ENCODE measurements at places on chromosomes 12 and 14.

- DNase-seq, result no peak
Measured at GRCh38 chr12:19591951-19592350, 152.7 kb downstream of the AEBP2 start.

DNA sequence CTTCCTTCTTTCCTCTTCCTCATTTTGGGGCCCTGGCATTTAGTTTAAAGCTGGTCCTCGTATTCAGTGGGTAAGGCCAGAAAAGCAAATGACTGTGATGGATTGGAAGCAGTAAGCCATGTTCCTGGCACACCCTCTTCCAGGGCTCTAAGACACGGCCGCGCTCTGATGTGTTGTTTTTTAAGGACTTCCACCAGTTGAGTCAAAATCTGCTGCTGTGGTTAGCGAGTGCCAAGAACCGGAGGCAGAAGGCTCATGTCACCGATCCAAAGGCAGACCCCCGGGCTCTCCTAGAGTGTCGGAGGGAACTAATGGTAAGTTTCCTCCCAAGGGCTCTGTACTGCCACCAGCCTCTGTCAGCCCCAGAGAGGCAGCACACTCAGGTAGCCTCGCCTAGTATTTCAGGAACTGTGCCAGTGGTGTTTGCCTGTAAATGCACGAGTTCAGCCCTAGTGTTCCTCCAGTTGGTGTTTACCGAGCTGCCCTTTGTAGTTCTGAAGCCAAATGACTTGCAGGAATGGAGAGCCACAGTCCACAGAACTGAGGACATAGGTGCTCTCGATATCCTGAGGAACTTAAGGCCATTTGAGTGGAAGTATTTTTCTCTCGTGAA, 72.7 kb downstream of the ESR2 start:
- DNase-seq, result no peak

GRCh38 chr12:95185072-95185471, 32.2 kb downstream of the FGD6 start:
- DNase-seq, result no peak

- peak; percentile 66 for DNase-seq
Measured at GRCh38 chr14:68377459-68377858, 415.4 kb downstream of the ZFP36L1 start.

GRCh38 chr12:52517005-52517835, 3.0 kb downstream of the KRT5 start:
- DNase-seq, result no peak

DNA sequence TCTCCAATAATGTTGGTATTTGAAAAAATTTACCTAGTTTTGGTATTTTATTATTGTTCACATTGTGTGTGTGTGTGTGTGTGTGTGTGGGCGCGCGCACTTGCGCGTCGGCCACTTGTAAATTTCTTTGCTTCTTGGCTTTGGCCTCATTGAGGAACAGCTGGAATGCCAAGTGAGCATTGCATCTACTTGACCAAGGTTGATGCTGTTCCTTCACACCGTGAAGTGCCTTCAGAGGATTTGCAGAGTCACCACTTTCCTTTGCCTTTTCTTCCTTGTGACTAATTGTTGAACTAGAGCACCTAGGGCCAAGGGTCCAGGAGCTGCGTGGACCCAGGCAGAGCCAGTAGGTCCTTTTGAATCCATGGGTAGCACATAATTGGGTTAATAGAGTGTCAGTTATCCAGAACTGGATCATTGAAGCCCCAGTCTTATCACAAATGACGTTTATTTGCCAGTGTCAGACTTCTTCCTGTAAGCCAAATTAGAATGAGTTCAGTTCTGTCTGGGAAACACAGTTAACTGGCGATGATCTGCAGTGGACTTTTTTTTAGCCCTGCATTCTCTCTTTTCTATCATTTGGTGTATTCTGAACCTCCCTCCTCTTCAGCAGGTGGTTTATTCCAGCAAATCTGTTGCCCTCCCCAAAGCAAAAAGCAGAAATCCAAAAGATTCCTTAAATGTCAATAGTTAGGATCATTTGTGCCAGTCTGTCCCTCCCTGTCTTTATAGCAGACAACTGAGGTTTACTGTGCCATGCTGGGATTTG, 2.6 kb downstream of the PPP2R5C start:
- DNase-seq, result no peak

DNA sequence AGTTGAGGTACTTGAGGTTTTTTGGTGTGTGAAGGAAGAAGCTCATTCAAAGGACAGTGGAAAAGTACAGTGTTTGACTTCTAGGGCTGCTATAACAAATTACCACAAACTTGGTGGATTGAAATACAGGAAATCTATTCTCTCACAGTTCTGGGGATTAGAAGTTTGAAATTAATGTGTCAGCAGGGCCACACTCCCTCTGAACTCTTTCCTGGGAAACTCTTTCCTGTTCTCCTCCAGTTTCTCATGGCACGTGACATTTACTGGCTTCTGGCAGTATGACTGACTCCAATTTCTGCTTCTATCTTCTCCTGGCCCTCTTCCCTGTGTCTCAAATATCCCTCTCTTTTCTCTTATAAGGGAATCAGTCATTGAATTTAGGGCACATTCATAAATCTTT, 160.2 kb downstream of the CCDC91 start:
- no peak for DNase-seq

DNA sequence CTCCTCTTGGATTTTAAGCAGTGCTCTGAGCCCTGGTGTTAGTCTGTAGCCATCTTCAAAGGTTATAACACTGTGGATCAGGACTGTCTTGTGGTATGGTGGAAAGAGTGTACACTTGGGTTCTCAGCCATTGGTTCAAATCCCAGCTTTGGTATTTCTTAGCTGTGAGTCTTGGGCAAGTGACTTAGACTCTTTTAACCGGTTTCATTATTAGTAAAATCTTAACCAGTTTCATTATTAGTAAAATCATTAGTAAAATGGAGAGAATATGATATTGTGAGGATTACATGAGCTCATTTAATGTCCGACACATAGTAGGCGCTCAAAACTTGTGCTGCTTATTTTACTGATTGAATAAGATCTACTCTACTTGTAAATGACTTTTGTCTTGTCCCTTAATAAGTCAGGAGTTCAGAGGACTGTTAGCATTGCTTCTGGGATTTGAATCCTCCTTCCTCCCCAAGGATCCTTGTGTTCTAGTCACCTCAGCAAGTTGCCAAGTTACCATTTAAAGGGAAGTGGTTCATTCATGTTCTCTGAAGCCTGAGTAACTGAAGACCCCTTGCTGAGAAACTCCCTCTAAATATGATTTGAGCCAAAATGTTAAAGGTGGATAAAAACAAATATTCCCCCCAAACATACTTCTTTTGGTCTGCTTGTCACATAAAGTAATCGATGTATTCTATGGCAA, 12.4 kb downstream of the TTLL5 start:
- DNase-seq, result no peak

- no peak for DNase-seq
Measured at GRCh38 chr12:51822956-51823355, 25.6 kb downstream of the FIGNL2 start.

DNA sequence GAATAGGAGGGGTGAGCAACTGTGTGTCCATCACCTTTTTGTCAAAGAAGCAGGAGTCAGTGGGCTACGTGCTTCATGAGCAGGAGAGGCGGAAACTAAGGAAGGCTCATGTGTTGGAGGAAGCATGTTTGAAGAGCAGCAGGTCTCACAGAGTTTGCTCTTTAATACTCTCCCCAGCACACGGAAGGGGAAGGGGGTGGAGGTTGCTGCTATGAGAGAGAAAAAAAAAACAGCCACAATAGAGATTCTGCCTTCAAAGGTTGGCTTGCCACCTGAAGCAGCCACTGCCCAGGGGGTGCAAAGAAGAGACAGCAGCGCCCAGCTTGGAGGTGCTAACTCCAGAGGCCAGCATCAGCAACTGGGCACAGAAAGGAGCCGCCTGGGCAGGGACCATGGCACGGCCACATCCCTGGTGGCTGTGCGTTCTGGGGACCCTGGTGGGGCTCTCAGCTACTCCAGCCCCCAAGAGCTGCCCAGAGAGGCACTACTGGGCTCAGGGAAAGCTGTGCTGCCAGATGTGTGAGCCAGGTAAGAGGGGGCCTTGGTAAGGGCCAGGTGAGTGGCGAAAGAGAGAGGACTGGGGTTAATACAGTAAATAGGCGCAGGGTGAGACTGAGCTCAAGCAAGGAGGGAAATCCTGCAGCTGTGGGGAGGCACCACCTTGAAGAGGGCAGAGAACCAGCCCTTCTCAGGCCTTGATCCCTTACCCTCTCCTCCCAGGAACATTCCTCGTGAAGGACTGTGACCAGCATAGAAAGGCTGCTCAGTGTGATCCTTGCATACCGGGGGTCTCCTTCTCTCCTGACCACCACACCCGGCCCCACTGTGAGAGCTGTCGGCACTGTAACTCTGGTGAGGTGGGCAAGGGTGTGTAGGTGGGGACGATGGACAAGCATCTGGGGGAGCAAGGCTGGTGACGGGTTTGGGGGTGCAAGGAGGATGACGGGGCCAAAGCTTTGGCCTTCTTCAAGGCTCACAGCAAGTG, at the start of gene CD27:
Gene CD27 (plus strand): TSS at position 252 of the 985 bp plus-strand sequence. CDS start 141 bp downstream, at position 393.
- DNase-seq, result no peak

- DNase-seq, result peak; percentile 53
Measured at GRCh38 chr12:22101749-22102243, 55.8 kb downstream of the CMAS start.

- DNase-seq, result no peak
Measured at GRCh38 chr12:12714276-12715021, 2.7 kb upstream of the CDKN1B start.

GRCh38 chr12:69509904-69510827, 40.0 kb downstream of the FRS2 start:
- DNase-seq, result no peak

GRCh38 chr14:70023871-70024270, 144.7 kb downstream of the SMOC1 start:
- DNase-seq, result no peak

GRCh38 chr14:104262515-104263514, 124.4 kb downstream of the KIF26A start:
- DNase-seq, result no peak

DNA sequence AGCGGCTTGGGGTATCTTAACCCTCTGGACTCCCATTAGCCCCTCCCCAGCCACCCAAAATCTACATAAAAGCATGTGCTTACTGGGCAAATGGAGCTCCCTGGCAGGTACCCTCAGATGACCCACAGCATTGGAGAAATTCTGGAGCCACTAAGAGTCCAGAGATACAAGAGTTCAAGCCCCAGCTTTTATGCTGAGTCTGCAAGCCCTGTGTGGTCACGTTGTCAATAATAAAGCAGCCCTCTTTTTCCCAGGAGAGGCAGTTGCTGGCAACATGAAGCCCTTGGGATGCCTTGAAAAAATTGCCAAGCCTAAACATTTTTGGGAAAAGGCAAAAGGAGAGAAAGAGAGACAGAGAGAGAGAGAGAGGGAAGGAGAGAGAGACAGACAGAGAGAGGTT, 83.4 kb downstream of the RBM19 start:
- no peak for DNase-seq

- no peak for DNase-seq
Measured at GRCh38 chr12:12171991-12172511, 94.8 kb downstream of the LRP6 start.

DNA sequence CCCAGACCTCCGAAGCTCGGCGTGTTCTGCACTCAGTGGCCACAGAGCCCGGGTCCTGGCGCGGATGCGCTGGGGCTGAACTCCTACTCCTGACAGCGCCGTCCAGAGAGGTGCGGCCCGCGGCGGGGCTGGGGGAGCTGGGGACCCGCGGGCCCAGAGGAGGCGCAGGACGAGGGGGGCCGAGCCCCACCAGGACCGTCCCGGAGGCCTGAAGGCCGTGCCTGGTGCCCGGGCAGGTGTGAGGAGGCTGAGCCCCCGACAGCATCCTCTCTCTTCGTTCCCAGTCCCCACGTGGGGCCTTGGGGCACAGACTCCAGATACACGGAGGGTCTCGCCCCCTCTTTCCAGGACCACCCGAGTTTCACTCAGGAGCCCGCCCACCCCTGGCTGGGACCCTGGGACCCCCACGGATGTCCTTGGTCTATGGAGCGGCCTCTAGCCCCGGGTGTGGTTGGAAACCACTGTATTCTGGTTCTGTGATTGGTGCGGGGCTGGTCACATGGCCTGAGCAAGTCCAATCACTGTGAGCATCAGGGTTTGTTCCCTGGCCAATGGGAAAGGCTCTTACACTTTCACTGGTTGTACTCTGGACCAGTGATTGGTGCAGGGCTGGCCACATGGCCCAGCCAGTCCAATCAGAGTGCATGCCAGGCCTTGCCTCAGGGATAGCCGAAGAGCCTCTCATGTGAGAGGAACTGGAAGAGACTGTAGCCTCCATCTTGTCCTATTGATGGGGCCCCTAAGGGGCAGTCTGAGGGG, 217.6 kb upstream of the SFSWAP start:
- no peak for DNase-seq

DNA sequence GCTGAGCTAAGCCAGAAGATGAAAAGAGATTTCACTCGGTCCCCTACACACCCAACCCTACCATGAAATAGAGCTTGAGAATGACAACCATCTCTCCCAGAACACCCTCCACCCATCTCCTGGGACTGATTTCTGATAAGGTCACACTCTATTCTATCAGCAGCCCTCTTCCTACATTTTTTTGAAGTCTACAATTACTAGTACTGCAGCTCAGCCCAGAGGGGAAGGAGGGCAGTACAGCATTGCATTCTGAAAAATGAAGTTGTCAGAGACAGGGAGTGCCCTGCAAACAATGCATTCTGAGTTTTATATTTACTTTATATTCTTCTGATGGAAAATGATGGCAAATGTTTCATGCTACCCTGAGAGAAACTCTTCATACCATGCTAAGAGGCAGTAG, 318.5 kb downstream of the BCAT1 start:
- no peak for DNase-seq

GRCh38 chr12:51675071-51675803, 84.2 kb downstream of the SCN8A start:
- DNase-seq, result no peak

- no peak for DNase-seq
Measured at GRCh38 chr12:82350161-82350560, 8.0 kb downstream of the CCDC59 start.

DNA sequence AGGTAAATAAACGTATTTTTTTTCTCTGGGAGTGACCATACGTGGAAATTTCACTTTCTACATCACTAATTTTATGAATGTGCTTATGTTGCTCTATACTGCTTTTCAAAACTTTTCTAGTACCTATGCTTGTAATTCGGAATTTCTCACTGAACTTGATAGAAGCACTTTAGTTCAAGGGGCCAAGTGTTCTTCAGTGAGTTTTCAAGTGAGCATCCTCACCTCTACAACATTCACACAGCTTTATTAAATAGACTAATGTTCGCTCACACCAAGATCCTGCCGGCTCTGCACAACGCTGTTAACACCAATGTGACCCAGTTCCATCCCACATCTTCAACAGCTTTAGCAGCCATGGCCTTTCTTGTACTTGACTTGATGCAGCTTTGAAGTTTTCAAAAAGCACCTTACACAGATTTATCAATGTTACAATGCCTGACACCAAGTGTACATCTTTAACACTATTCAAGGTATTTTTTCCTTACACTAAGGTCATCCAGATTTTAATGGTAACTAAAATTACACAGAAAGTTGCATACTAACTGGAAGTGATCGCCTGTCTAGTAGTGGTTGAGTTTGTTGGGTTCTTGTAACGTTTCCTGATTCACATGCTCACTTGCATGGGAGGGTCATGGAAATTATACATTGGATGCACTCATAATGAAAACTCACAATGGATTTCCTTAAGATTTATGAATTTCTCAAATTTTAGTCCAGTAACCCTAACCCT, 4.5 kb downstream of the UBC start:
- no peak for DNase-seq
